ENCODE measurements at places on chromosomes 7 and 10. TPM values are rescaled to one million over a fixed set of nuclear protein-coding genes. Genes with fewer than 3 reads are reported as not detected.

The PDE6C gene
- not detected for total RNA-seq

The SLC13A1 gene
- total RNA-seq: not detected

The BICC1 gene
- 66.3 TPM for total RNA-seq

The NRBF2 gene
- 19.1 TPM for total RNA-seq

The CLDN3 gene
- not detected for total RNA-seq

The SLC16A12 gene
- 0.53 TPM for total RNA-seq

Data from aortic smooth muscle cell (primary cell).